ENCODE measurements at places on chromosomes 7 and 10. TPM values are rescaled to one million over a fixed set of nuclear protein-coding genes. Genes with fewer than 3 reads are reported as not detected.

- DNase-seq: no peak
Observed at GRCh38 chr7:26374647-26375373, 83.1 kb downstream of the SNX10 start.

Gene SLC16A9
- 18.2 TPM for total RNA-seq

DNA sequence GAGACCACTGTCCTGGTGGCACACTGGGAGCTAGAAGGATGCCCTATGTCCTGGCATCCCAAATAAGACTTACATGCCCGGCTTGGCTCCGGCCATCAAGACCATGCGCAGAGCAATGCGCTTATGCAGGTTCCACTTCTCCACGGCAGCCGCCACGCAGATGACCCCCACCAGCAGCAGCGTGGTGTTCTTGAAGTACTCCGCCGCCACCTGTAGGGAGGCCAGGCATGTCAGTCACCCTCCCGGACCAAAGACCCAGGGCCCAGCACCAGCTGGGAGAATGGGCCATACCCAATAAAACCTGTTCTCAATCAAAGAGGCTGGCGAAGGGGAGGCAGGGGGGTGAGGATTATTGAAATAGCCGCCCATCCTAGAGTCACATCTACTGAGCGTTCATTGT is 19.9 kb downstream of the SLC13A4 start:
- no peak for DNase-seq

DNA sequence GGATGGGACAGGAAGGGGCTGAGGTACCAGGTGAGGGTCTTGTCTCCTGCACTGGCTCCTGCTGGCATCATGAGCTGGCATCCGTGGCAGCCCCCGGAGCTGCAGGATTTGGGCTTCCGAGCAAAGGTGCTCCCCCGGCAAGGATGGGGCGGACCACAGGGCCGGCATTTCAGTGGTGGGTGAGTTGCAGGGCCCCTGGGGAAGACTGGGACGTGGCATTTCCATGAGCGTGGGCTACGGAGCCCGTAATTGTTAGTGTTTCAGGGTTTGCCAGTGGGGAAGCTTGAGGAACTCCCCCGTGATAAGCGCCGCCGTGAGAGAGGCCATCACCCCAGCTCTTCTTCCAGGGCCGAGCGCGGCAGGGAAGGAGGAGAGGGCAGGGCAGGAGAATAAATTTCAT is 235.6 kb downstream of the MGMT start:
- DNase-seq: no peak

- no peak for DNase-seq
Observed at GRCh38 chr7:22827563-22827962, 4.9 kb upstream of the TOMM7 start.

DNA sequence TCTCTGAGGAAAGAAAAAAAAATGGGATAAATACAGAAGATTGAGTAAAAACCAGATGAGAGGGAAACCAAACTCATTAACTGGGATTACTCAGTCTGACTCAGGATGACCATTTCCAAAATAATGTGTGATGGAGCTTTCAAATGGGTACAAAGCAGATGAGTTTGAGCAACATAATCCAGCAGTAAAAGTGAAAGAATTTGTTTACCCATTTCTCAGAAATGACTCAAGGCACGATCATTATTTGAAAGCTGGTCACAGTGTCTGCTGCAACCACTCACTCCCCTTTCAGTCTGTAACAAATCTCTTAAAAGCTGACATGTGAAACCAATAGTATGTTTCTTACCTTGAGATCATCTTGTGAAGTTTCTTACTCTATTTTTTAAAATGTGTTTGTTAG is 104.7 kb upstream of the KLF14 start:
- DNase-seq: no peak

DNA sequence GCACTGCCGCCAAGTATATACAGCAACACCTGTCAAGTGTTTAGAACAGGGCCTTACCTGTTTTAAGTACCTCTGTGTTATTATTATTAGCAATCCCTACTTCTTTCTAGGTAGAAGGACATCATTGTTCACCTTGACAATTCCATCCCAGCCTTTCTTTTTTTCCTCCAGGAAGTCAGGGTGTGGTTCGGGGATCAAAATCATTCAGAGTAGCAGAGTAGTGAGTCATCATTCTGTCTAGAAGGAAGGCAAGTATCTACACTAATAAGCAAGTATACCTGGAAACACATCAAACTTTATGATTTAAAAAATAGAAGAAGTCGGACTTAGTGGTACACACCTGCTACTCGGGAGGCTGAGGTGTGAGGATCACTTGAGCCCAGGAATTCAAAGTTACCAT is 25.5 kb upstream of the CAPZA2 start:
- no peak for DNase-seq

- no peak for DNase-seq
Observed at GRCh38 chr7:102287981-102288278, 1.3 kb downstream of the SH2B2 start.

- no peak for DNase-seq
Observed at GRCh38 chr10:110637558-110638053, 6.5 kb upstream of the RBM20 start.

Gene GALNT17
- total RNA-seq: 4.4 TPM

DNA sequence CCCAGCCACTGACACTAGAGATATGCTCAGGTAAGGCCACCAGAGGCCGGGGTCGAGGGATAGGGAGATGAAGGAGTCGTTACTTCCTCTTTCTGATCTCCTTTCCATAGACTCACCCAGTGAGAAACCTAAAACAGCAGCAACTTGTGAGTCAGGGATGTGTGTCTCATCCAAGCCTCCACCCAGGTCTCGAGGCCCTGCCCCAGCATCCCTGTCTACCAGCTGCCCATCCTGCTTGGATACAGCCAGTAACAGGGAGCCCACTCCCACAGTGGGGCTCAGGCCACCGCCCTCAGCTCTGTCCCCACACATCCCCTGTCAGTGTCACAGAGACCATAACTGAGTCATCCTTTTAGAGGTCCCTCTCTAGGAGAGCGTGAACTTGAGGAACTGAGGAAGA is 49.6 kb upstream of the CHST15 start:
- DNase-seq: no peak

Gene SLC18A2
- 0.29 TPM for total RNA-seq

Gene MMP21
- total RNA-seq: 0.48 TPM

Gene OPN1SW
- total RNA-seq: not detected

DNA sequence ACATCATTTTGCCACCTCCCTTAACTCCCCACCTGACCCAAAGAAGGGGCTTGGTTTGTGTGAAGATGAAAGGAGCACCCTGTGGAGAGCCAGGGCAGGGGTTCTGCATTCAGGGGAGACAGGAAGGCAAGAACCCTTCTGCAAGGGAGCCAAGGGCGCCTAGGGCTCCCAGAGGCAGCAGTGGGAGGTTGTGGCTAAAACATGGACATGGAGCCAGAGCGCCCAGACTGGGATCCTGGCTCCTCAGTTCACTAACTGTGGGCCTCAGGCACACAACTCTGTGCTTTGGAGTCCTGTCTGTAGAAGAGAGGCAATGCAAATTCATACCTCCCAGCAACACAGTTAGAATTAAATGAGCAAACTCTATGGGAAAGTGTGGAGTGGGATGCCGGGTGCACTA is 123.1 kb upstream of the MACROH2A2 start:
- no peak for DNase-seq

GRCh38 chr7:135755351-135755753 is 6.7 kb upstream of the FAM180A start:
- DNase-seq: peak; percentile 69

DNA sequence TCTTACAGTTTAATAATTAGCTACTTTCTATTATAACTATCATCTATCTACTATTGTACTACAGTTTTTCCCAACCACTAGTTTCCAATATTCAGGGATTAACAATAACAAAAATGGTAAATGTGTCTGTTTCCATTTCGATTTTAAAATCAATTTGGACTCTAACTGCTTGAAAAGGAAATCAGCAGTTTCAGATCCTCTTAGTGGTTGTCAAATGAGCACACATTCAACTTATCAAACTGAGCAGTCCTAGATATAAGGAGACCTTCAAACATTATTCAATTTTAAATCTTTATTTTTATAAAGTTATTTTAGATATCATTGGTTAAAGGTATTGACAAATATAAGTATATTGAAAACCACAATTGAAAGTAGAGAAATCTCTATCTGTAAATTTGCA is 46.8 kb upstream of the CD36 start:
- DNase-seq: no peak

- no peak for DNase-seq
Observed at GRCh38 chr7:64951250-64951848, 39.5 kb downstream of the ZNF117 start.

Gene OR6V1
- total RNA-seq: not detected

- DNase-seq: no peak
Observed at GRCh38 chr7:132520591-132521280, 55.5 kb downstream of the PLXNA4 start.

Gene ZNF117
- 12.8 TPM for total RNA-seq

- peak; percentile 26 for DNase-seq
Observed at GRCh38 chr7:14457568-14458453, 444.7 kb downstream of the DGKB start.

Gene HPSE2
- 7.0 TPM for total RNA-seq

GRCh38 chr7:123876557-123877256 is 31.7 kb downstream of the HYAL4 start:
- DNase-seq: no peak

Gene PRDX3
- 127 TPM for total RNA-seq

GRCh38 chr7:47221826-47222225 is 360.1 kb downstream of the TNS3 start:
- DNase-seq: no peak

GRCh38 chr7:66689081-66689480 is 51.5 kb upstream of the RABGEF1 start:
- DNase-seq: no peak
